Activated T-helper 1 cell treated with Interleukin-2 at 50 U/mL for 16 hours (primary cell): ENCODE measurements at places on chromosomes 3 and 15.

- no peak for DNase-seq
These were observed 62.5 kb downstream of the IL20RB start for GRCh38 chr3:137020315-137020714.

GRCh38 chr15:65375871-65376607 lies 1.8 kb downstream of the IGDCC3 start:
- DNase-seq, result no peak

DNA sequence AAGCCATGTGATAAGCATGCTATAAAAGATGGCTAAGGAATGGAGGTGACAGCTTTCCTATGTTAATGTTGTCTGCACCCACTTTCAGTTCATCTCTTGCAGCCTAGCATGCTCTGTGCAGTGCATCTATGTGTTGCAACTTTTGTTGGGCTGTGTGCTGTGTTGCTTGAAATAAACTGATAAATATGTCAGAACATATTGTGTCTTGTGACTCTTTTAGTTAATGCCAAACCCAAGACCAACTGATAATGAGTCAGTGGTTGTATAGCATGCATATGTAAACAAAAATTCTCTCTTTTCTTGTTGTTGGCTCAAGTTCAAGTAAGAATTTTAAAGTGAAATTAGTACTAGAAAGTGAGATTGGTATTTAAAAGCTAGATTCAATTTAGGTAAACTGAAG lies 37.0 kb upstream of the SCN10A start:
- no peak for DNase-seq

GRCh38 chr15:41061667-41062066 lies 54.4 kb downstream of the INO80 start:
- DNase-seq, result no peak

- DNase-seq, result no peak
These were observed 666.6 kb upstream of the UBE2E2 start for GRCh38 chr3:22536541-22536940.

DNA sequence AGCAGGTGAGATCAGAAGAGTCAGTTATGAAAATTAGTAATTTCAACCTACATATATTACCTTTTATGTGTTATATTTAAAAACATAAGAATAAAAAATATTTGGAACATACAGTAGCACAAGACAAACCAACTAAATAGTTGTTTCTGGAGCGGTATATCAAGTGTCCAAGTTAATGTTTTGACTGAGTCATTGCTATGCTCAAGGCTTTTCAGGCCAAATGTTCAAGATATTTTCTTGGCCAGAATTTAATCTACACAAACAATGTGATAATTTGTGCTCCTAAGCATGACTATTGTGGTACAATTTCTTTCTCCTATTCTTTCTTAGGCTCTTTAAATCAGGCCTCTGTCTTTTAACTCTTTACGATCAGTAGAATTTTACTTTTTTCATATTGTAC lies 412.4 kb downstream of the RAP2B start:
- DNase-seq, result no peak

GRCh38 chr3:10994306-10994705 lies 1.8 kb downstream of the SLC6A1 start:
- no peak for DNase-seq

DNA sequence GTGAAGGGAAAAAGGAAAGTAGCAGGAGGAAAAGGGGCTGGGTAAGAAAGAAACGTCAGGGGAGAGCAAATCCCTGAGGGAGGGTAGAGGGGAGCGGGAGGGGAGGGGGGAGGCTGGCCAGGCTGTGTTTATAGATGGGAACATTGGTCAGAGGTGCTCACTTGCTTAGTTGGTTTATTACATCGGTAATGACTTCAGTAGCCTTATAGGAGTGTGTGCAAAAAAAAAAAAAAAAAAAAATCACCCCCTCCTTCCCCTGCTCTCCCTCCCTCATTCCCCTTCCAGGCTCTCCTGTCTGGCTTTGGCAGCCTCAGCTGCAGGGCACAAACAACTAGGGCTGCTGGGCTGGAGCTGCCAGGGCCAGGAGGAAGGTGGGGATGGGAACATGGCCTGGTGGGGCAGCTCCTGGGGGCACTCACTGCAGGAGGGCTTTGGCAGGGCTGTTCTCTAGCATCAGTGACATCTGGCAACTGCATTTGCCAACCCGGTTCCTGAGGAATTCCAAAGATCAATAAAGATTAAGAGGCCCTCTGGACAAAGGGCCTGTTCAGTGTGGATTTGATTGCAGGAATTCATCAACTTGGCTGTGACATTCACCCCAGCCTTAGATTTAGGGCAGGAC lies 334.5 kb upstream of the FRG2C start:
- no peak for DNase-seq

GRCh38 chr3:186628756-186629155 lies 11.4 kb upstream of the FETUB start:
- DNase-seq, result no peak

GRCh38 chr3:195893044-195893395 lies 15.3 kb downstream of the TNK2 start:
- DNase-seq, result no peak

DNA sequence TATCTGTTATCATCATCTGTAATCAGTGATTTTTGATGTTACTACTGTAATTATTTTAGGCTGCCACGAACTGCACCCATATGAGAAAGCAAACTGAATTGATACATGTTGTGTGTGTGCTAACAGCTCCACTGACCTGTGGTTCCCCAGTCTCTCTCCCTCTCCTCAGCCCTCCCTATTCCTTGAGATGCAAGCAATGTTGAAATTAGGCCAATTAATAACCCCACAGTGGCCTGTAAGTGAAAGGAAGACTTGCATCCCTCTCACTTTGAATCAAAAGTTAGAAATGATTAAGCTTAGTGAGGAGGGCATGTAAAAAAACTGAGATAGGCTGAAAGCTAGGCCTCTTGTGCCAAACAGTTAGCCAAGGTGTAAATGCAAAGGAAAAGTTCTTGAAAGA lies 218.6 kb upstream of the LRRFIP2 start:
- DNase-seq, result no peak

GRCh38 chr3:29537889-29538609 lies 257.2 kb downstream of the RBMS3 start:
- DNase-seq, result no peak

- DNase-seq, result no peak
These were observed at the start of gene DNAH12 for GRCh38 chr3:57544181-57545125. Gene DNAH12, minus strand, starts transcription at chr3:57544344. Its CDS starts 1,474 bp downstream, at chr3:57542870.

- no peak for DNase-seq
These were observed 528.4 kb upstream of the RGMA start for GRCh38 chr15:93617443-93617842.
